ENCODE measurements at places on chromosomes 1 and 21.

DNA sequence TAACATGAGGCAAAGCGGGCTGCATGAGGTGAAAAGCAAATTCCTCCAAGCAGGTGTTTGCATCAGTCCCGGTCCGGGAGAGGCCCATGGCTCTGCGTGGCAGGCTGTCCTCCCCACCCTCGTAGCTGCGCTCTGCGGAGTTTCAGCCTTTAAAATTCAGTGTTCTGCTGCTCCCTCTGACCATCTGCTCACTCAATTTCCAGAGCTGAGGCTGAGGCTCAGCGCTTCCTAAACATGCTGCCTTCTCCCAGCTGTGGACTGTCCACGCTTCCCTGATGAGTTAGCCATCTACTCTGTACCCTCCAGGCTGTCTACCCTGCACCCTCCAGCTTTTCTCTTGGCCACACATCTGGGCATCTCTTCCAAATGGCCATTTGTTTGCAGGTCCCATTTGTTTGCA is 87.7 kb downstream of the KCNJ6 start:
- no peak for DNase-seq

GRCh38 chr1:47317841-47318240 is 3.9 kb upstream of the STIL start:
- DNase-seq, result no peak

DNA sequence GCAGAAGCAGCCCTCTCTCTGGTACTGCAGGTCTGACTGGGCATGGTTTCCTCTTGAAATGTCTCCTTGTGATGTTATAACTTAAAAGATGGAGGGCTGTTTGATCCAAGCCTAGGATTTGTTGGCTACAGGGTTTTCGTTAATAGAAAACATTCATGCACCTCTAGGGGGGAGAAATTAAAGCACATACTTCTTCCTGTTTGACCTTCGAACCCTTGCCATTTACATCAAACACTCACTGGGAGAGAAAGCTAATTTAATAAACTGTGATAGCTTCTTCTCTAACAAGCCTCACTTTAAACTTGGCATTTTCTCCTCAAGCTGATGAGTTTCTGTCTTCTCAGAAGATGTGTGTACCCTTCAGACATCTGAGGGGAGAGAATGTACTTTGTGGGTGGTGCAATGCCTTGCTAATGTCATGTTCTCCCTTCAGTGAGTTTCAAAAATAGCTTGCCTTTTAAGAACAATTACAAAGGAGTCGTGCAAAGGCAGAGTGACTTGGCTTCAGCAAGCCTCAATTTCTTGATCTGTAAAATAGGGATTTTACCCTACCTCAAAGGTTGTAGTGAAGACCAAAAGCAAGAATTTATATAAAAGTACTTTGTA is 20.4 kb downstream of the CACHD1 start:
- no peak for DNase-seq

- DNase-seq, result no peak
These were observed 72.9 kb upstream of the SLC2A1 start for GRCh38 chr1:43031316-43032203.

- no peak for DNase-seq
These were observed 187.8 kb downstream of the TOMM20 start for GRCh38 chr1:234940841-234941240.

GRCh38 chr1:91278754-91279153 is 125.9 kb downstream of the HFM1 start:
- DNase-seq, result no peak

- DNase-seq, result no peak
These were observed 3.5 kb downstream of the LRP8 start for GRCh38 chr1:53324321-53324720.

DNA sequence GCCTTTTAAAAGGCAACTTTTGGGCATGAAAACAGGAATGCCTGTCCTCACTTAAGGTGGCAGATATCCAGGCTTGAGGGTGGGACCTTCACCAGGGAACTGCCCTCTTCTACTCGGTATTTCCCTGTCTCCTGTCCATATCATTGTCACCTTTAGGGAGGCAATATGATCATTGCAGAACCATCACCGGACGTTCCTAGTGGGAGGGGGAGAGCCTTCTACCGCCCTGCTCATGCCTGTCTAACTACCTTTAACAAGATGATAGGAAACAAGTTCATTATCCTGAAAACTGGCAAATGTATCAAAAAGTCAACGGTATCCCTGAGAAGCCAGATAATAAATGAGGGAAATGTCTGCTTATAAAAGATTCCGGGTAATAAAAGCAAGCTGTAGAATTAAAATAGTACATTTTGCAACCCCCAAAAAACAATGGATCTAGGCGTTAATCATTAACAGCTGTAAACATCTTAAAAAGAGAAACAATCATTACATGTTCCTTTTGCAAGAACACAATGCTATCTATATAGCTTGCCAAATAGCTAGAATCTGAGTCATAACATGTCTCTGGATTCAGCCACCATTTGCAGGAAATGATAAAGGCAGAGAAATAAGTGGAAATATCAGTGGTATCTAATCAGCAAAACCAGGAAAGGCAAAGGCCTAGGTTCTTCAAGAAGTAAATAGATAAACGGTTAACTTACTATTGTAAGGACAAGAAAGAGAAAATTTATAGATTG is 852.9 kb upstream of the ADGRL4 start:
- no peak for DNase-seq

DNA sequence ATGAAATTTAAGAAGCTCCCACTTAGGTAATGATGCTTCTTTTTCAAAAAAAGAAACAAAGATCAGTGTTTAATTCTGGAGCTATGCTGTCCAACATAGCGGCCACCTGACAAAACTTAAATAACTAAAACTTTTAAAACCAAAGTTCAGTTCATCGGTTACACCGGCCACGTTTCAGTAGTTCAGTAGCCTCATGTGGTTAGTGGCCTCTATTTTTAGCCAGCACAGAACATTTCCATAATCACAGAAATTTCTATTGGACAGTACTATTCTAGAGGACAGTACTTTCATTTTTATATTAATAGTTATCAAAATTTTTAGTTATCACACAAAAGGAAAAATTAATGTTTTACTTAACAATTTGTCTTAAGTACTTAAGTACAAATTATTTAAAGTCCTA is 141.0 kb downstream of the USP25 start:
- no peak for DNase-seq

DNA sequence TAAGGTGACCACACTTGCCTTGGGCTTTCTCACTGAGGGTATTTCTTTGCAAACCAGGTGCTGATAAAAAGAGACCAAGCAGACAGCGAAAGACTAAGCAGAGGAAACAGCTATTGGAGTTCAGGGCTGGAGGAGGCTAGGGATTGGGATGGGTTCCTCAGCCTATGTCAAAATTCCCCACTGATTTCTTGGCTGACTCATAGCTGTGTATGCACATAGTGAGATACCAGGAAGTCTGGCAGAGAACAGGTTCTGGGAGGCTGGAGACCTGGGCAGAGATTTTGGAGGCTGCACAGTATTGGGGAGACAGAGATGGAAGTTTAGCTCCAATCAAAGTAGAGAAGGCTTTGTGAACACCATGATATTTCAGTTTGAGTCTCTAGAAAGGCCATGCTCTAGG is 25.3 kb downstream of the YARS1 start:
- no peak for DNase-seq

- no peak for DNase-seq
These were observed 13.4 kb upstream of the MTARC2 start for GRCh38 chr1:220734571-220735326.

- no peak for DNase-seq
These were observed 374.1 kb upstream of the POU3F1 start for GRCh38 chr1:38420666-38421065.

DNA sequence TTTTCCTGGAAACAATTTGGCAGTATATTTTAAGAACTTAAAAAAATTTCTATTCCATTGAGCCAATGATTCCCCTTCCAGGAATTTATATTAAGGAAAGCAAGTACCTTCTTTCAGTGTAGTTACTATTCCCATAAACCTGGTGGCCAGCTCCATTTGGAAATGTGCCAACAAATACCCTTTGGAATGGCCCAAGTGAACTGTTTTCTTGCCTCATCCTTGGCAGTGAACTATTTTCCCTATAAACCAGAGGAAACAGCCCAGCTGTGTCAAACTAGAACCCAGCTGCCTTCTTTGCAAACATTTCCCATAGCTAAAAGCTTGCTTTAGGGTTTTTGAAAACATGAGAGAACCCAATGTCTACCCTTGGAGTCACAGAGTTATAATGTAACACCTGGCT is 496.9 kb downstream of the NEGR1 start:
- DNase-seq, result no peak

DNA sequence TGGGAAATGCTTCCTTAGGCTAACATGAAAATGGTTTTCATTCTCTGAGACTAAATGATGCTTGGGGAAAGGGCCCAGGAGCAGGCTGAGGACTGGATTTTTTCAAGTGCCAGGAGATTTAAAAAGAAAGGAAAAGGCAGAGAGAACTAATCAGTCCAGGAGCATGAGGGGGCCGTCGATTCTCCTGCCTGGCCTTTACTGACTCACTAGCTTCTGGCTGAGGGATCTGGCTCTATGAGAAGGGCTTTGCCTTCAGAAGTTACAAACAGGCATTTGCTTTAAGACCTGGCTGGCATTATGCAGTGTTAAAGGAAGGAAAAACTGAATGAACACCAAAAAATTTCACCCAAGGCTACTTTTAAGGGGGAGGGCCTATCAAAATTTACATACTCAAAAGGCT is 359.2 kb downstream of the PBX1 start:
- no peak for DNase-seq

- DNase-seq, result no peak
These were observed 23.3 kb upstream of the BTG2 start for GRCh38 chr1:203281851-203282661.

- DNase-seq, result no peak
These were observed 7.6 kb downstream of the CD101 start for GRCh38 chr1:117009132-117009531.

GRCh38 chr1:30742963-30743559 is 14.5 kb downstream of the LAPTM5 start:
- no peak for DNase-seq

- peak; percentile 75 for DNase-seq
These were observed 11.9 kb upstream of the CPLANE2 start for GRCh38 chr1:16248603-16249516.

DNA sequence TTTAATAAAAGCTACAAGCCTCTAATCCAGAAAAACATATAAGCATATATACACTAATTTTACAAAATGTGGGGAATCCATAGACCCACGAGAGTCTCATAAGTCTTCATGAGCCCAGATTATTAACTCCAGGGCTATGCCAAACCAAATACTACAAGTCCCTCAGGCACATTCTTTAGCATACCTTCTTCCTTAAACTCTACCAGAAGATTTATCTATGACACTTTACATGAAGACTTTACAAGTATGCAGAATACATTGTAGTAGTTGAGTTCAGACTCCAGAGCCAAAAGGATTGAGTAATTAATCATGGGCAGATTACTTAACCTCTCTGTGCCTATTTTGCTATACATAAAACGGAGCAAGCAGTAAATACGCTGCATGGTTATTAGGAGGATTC is 793.7 kb upstream of the ADGRL2 start:
- no peak for DNase-seq

DNA sequence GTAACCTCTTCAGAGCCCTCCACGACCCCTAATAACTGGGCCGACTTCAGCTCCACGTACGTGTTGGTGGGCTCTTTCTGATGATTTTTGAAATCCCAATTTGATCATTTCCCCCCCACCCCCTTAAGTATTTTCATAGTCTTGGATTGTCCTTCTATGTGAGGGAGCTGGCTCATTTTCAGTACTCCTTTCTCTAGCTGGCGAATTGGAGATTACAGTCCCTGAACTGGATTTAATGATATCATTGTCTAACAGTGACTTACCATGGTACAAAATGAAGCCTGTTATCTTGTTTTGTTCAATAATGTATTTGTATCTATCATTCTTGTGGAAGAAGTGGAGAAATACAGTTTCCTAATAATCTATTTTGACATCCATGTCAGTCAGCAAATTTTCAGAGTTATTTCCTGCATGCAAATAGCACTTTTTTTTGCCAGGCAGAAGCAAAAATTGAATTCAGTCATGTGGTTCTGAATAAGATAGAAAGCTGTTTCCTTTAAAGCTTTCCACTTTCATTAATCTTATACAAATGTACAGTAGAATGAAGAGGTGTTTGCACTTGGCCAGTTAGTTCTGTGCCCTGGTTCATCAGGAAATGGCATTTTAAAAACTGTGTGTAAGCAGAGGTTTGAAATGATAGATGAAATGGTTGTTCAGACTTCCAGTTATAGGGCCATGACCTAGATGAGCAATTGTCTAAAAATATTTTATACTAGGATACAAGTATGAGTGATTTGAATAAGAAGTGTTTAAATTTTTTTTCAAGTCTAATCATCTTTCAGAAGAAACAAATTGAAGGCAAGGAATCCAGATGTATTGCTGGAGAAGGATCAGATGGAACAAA is 104.2 kb downstream of the ATP5PO start:
- DNase-seq, result no peak

GRCh38 chr1:239566074-239566473 is 179.7 kb downstream of the CHRM3 start:
- no peak for DNase-seq

- DNase-seq, result no peak
These were observed 20.7 kb upstream of the CYYR1 start for GRCh38 chr21:26593800-26594199.

GRCh38 chr1:9230869-9231533 is 3.6 kb upstream of the H6PD start:
- no peak for DNase-seq

GRCh38 chr1:224081604-224082003 is 32.3 kb upstream of the FBXO28 start:
- DNase-seq, result no peak

- DNase-seq, result no peak
These were observed at the start of gene TNFRSF8 for GRCh38 chr1:12063141-12064072. Gene TNFRSF8, plus strand, starts transcription at chr1:12063303. Its CDS starts 296 bp downstream, at chr1:12063599.

DNA sequence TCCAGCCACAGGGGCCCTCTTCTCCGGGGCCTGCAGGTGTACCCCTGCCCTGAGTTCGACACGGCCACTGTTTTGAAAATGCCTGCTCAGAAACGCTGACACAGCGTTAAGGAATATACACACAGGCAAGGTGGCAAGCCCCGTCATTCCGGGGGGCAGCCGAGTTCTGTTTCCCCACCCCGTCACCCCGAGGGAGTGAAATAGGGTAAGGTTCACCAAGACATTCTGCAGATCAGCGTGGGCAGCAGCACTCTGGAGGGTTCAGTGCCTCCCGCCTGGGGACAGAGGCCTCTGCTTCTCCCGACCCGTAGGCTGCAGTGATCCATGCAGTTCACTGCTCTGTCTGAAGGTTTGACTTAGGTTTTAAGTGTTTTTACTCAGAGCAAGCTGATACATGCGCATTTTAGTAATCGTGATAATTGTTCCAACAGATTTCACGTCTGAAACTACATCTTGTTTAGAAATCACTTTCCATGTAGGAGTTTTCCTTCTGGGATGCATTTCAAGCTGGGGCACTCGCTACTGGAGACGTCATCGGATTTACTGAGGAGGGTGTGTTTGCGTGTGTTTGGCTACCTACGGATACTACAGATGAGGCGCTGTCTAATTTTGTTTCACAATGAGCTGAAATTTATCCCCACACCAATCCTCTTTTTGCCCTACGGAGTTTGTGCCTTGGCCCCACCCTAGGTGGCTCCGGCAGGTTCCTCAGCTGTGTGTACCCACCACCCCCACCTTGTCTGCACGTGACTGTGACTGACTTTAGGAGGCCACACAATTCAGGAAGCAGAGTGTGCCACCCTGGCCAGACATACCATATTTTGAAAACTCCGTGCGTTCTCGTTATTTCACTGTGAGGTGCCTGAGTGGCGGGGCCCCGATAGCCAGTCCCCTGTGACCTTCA is 63.5 kb downstream of the AGPAT3 start:
- DNase-seq, result no peak

GRCh38 chr1:36876990-36877389 is 157.3 kb downstream of the GRIK3 start:
- no peak for DNase-seq

Data from hippocampal formation (tissue), 2 donors.